ENCODE measurements at places on chromosomes 1 and 21. TPM values are rescaled to one million over a fixed set of nuclear protein-coding genes. Genes with fewer than 3 reads are reported as not detected.

RGS4 gene
- not detected for total RNA-seq

CD84 gene
- total RNA-seq: 1.2 TPM

DNA sequence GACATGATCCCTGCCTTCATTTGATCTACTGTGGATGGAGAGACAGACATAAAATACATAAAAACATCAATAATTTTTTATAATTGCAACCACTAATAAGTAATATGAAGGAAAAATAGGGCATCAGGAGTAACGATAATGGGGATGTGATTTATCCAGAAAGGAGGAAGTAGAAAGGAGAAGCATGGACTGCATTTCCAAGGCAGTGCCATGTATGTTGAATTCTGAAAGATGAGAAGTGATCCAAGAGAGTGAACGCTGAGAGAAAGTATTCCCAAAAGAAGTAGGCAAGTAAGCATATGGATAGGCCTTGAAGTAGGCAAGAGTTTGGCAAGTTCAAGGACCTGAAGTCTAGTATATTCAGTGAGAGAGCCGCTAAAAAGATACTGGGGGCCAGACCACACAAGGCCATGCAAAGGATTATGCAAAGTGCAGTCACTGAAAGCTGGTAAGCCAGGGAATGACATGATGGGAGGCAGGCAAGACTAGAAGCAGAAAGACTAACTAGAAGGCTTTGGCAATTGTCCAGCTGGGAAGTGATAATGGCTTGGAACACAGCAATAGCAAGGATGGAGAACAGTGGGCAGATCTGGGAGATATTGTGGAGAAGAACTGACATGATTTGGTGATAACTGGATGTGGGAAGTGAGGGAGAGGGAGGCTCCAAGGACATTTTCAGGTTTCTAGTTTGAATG is 85.9 kb downstream of the TM2D1 start:
- no peak for DNase-seq

- no peak for DNase-seq
These were observed 2.5 kb upstream of the PKNOX1 start for GRCh38 chr21:42971897-42972275.

DNA sequence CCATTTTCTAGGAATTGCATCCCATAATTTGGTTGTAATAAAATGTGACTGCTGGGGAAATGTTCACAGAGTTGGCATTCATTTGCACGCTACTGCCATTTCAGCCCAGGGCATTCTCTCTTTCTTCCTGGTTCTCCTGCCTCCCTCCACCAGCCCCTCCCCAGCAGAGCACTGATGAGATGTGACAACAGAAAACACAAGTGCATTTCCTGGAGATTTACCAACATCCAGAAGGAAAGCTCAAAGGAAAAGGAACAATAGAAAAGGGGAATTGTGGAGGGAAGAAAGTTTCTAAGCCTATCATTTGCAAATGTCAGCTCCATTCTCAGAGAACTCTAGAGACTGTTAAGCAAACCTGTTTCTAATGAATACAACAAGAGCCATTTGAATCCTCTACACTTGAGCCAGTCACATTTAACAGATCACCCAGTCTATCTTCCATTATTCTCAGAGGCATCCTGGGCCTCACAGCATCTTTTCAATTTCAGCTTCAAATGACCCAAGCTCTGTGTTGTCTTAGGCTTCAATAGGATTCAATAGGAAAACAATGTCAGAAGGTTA is 395.6 kb upstream of the PBX1 start:
- DNase-seq: no peak

GRCh38 chr1:203572134-203572625 is 54.5 kb upstream of the ATP2B4 start:
- DNase-seq: no peak

DNA sequence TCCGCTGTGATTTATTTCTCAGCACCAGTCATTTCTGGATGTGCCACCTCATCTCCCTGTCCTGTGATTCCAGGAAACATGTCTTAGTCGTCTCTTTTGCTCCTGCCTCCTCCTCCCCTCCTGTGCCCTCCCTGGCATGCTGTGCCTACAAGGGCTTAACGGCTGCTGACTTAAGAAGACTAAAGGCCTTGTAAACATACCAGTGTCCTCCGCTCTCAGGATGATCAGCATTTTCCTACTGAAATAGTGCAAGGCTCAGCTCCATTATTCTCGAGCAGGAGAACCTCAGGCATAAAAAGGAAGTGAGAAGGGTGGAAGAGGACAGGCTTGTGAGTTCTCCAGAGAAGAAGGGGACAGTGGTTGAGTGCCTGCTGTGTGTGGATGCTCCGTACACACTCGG is 61.6 kb upstream of the RUNX3 start:
- DNase-seq: no peak

GRCh38 chr1:954927-955326 is 4.1 kb downstream of the NOC2L start:
- no peak for DNase-seq

Data from suprapubic skin (tissue), 4 donors.